ENCODE measurements at places on chromosomes 6 and 20.

- no peak for DNase-seq
These were observed 21.6 kb upstream of the FBXO9 start for GRCh38 chr6:53043581-53043980.

- no peak for DNase-seq
These were observed 170.4 kb upstream of the SPTLC3 start for GRCh38 chr20:12838261-12838866.

DNA sequence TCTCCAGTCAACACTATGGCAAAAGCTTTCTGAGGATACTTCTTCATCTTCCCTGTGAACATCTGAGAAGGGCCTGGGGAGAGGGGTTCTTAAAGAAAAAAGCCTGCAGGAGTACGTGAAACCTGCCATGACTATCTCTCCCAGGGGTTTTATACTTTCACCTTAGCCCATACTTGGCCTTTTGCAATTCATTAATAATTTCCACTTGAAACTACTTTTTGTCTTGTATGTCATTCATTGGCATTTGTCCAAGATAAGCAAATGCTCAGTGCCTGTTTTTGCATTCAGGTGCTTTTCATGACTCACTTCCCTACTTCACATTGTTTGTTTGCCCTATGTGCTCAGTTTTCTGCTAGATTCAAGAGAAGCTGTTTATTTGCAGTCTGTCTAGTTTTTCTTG lies 580.3 kb upstream of the GJE1 start:
- DNase-seq, result no peak

GRCh38 chr20:35120012-35120701 lies 27.0 kb downstream of the EDEM2 start:
- DNase-seq, result no peak

DNA sequence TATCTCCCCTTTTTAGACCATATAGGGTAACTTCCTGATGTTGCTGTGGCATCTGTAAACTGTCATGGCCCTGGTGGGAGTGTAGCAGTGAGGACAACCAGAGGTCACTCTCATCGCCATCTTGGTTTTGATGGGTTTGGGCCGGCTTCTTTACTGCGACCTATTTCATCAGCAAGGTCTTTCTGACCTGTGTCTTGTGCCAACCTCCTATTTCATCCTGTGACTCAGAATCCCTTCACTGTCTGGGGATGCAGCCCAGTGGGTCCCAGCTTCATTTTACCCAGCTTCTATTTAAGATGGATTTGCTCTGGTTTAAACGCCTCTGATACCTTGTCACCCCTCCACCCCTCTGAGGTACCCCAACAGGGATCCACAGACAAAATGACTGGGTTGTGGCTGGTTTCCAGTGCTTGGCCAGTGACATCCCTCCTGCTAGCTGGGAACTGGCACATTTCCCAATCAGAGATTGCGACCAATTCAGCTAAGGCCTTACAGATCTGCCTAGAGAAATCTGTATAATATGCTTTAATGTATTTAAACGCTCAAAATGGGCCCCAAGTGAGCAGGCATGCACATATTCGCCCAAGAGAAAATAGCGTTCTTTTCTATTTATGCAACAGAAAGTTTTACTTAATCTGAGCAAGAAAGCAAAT lies 315.6 kb upstream of the QKI start:
- no peak for DNase-seq

DNA sequence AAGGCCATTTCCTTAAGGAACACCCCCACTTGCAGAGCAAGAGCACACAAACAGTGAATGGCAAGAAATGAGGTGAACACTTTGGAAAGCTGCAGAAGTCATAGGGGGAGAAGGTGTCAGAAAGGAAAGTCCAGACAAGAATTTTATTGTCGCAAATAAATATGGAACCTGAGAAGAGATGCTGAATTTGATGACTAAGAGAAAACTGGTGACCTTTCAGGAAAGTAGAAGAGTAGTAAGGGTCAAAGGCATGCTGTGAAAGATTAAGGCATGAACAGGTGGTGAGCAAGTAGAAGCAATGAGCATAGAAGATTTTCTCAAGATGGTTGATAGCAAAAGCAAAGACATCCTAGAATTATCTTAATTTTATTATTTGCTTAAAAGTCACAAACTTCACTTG lies 194.2 kb downstream of the KCNQ5 start:
- DNase-seq, result no peak

GRCh38 chr20:24674921-24675605 lies 205.6 kb downstream of the SYNDIG1 start:
- no peak for DNase-seq

DNA sequence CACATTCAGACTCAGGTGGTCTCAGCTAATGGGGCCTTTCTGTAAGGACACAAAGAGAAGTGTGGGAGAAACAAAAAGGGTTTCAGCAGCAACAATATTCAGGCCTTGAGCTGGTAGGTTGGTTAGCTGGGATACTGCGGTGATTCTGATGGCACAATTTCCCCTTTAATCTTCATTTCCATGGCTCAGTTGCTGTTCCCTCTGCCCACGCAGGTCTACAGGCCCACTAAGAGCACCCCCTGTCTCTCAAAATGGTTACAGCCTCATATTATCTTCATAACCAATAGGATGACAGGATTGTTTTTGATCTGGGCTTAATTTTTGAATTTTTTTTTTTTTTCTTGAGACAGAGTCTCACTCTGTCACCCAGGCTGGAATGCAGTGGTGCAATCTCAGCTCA lies 48.9 kb downstream of the MYB start:
- no peak for DNase-seq

- DNase-seq, result no peak
These were observed 52.7 kb upstream of the FRMD1 start for GRCh38 chr6:168131464-168132415.
